ENCODE measurements at places on chromosomes 11 and 22. TPM values are rescaled to one million over a fixed set of nuclear protein-coding genes. Genes with fewer than 3 reads are reported as not detected.

KCTD14 gene
- 0.16 TPM for total RNA-seq

CPT1B gene
- 68.2 TPM for total RNA-seq

C11orf65 gene
- total RNA-seq, result 0.64 TPM

GAL gene
- 0.65 TPM for total RNA-seq

DNA sequence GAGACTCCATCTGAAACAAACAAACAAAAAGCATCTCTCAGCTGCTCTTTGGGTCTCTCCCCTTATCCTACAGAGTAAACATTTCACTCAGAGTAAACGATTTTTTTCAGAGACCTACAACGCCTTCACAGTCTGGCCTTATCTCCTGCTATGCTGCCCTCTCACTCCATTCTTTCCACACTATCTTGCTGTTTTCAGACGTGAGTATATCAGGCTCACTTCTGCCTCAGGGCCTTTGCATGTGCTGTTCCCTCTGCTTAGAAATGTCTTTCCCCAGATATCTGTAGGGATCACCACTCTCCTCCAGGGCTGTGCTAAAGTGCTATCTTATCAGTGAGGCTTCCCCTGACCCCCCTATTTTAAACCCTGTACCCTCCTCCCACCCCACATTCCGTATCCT is 6.5 kb downstream of the RIBC2 start:
- no peaks in the 10 kb centered on the region for H3K27me3 ChIP-seq
- H3K4me3 ChIP-seq, result no peak overlapping the region
- DNase-seq, result no peak
- no peaks in the 10 kb centered on the region for H3K4me1 ChIP-seq
- H3K36me3 ChIP-seq, result peaks cover 8% of the 10 kb centered on the region

- H3K4me1 ChIP-seq, result peaks cover 5% of the 10 kb centered on the region
- peak overlapping the region; percentile 68 for H3K4me3 ChIP-seq
- H3K36me3 ChIP-seq, result no peaks in the 10 kb centered on the region
- H3K27ac ChIP-seq, result no peak overlapping the region
Observed at GRCh38 chr11:123653483-123653826, 969 bp downstream of the SCN3B start.

DNA sequence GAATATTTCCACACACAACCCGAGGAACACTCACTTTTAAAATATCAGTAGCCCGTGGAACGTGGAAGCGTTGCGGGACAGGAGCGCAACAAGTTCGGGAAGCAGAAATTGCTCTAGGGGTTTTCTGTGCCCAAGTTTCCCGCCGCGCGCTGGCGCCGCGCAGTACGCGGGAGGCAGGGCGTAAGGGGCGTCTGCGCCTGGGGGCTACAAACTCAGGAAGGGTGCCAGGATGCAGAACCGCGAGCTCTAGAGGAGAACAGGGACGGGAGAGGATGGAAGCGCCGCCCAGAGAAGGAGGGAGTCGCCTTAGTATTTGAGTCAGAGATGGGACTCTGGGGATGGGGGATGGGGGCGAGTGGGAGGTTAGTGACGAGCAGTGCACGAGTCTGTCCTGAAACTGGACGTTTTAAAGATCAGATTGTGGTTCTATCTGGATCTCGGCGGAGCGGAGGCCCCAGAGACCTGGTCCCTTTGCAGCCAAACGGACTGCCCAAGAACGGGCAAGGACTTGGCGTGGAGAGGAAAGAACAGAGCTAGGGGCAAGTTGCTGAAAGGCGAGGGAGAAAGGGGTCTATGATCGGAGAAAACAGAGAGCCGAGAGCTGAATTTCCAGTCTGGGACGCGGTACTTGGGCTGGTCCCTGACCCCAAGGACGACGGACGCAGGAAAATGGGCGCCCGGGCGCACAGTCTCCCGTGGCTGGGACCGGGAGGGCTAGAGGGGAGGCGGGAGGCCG is 4.7 kb downstream of the BSX start:
- peaks cover 6% of the 10 kb centered on the region for H3K4me1 ChIP-seq
- H3K27ac ChIP-seq, result peak overlapping the region; percentile 65
- H3K36me3 ChIP-seq, result peaks cover 3% of the 10 kb centered on the region
- DNase-seq, result no peak

DNA sequence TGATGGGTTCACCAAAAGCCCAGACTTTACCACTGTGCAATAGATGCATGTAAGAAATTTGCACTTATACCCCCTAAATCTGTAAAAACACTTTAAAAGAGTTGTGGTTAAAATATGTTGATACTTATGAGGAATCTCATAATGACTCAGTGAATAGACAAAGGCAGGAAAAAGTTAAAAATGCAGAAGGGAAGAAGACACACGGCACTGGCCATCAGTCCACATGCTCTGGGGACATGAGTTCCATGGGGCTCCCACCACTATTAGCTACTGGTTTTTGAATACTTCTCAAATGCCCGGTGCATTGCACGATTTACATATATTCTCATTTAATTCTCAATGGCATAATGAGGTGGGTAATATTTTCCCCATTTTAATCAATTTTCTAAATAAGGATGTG is 59.3 kb upstream of the BLID start:
- H3K27me3 ChIP-seq, result peaks cover 2% of the 10 kb centered on the region
- H3K4me1 ChIP-seq, result no peaks in the 10 kb centered on the region
- no peak overlapping the region for H3K27ac ChIP-seq
- no peak for DNase-seq
- no peaks in the 10 kb centered on the region for H3K36me3 ChIP-seq

Measured in activated T-helper 1 cell treated with anti-CD3 and anti-CD28 coated beads, Interleukin-12 subunit alpha, Interleukin-12 subunit beta, Interleukin-2, Interleukin-4 antibody, amounts not matched to agents 30 ng/mL and 10 ng/mL and 1 ng/mL, durations not matched to agents 14 hours and 24 hours and 36 hours (primary cell).